ENCODE measurements at places on chromosomes 1 and 21. TPM values are rescaled to one million over a fixed set of nuclear protein-coding genes. Genes with fewer than 3 reads are reported as not detected.

DNA sequence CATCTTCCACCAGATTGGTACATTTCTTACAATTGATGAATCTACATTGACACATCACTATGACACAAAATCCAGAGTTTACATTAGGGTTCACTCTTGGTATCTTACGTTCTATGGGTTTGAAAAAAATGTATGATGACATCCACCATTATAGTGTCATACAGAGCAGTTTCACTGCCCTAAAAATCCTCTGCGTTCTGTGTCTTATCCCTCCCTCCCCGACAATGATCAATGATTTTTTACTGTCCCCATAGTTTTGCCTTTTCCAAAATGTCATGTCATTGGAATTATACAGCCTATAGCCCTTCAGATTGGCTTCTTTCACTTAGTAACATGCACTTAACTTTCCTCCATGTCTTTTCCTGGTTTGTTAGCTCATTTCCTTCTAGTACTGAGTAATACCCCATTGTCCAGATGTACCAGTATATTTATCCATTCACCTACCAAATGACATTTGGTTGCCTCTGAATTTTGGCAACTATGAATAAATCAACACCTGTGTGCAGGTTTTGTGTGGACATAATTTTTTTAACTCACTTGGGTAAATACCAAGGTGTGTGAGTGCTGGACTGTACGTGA is 80.9 kb upstream of the CDC42BPA start:
- H3K4me3 ChIP-seq: no peak overlapping the region
- no peak for DNase-seq
- no peaks in the 10 kb centered on the region for H3K36me3 ChIP-seq
- H3K4me1 ChIP-seq: no peaks in the 10 kb centered on the region
- H3K27me3 ChIP-seq: no peaks in the 10 kb centered on the region
- no peak overlapping the region for H3K27ac ChIP-seq

GRCh38 chr1:111515291-111516004 is 12.0 kb upstream of the ADORA3 start:
- no peak for DNase-seq
- peaks cover 3% of the 10 kb centered on the region for H3K4me1 ChIP-seq
- H3K36me3 ChIP-seq: no peaks in the 10 kb centered on the region

GRCh38 chr1:9626201-9626608 is 25.3 kb upstream of the PIK3CD start:
- H3K4me3 ChIP-seq: no peak overlapping the region
- H3K27ac ChIP-seq: no peak overlapping the region
- no peaks in the 10 kb centered on the region for H3K36me3 ChIP-seq
- no peaks in the 10 kb centered on the region for H3K27me3 ChIP-seq

DNA sequence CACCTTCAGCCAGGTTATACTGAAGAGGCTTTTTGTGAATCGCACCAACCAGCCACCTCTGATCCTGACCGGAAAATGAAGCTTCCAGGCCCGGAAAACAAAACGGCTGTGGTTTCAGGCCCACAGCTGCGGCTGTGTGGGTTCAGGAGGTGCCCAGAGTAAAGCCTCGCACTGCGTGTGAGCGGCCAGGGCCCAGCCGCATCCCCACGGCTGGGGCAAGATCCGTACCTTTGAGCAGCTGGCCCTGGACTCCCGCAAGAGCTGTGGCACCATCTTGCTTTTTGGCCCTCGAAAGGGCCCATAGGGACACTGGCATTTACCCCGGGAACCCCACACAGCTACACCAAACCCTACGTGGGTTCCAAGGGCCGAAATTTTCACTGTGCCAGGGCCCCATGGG is 63.0 kb downstream of the GLUL start:
- H3K36me3 ChIP-seq: no peaks in the 10 kb centered on the region
- H3K27ac ChIP-seq: no peak overlapping the region
- no peaks in the 10 kb centered on the region for H3K27me3 ChIP-seq
- no peak overlapping the region for H3K4me3 ChIP-seq
- no peak for DNase-seq

DNA sequence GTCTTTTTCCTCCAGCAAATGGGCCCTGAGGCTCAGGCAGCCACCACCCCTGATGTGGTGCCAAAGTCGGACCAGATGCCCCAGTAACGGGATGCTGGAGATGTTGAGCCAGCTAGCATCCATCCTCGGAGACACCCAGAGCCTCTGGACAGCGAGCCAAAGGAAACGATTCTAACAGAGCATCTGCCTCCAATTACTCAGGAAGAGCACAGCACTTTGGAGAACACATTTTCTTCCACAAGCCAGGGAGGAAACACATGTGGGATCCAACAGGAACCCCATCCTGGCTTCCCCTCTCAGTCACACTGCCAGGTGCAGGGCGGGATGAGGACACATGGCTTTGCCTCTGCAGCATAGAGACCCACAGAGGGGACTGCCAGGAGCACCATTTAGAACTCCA is 44.9 kb downstream of the C1orf198 start:
- H3K27ac ChIP-seq: no peak overlapping the region
- no peaks in the 10 kb centered on the region for H3K4me1 ChIP-seq

DNA sequence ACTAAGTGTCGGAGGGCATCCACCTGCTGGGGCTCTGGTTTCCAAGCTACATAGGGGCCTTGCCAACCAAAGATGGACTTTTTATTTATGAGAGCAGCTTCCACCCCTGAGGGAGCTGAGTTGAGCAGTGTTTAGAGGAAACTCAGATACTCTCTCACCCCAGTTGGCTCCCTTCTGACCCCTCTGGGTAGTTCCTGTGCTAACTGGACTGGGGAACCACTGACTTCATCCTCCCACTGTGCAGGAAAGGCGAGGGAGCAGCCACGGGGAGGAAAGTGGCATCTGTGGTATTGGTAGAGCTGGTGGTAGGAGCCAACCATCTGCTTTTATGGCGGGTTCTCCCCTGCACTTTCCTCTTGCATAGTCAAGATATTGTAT is 70.4 kb downstream of the MPZL1 start:
- H3K27me3 ChIP-seq: no peaks in the 10 kb centered on the region
- no peak overlapping the region for H3K4me3 ChIP-seq
- H3K36me3 ChIP-seq: peaks cover 30% of the 10 kb centered on the region
- no peak overlapping the region for H3K27ac ChIP-seq
- no peak for DNase-seq
- H3K4me1 ChIP-seq: peaks cover 6% of the 10 kb centered on the region

GRCh38 chr21:28791595-28792282 is 200.9 kb downstream of the LTN1 start:
- no peaks in the 10 kb centered on the region for H3K4me1 ChIP-seq
- DNase-seq: no peak
- no peaks in the 10 kb centered on the region for H3K27me3 ChIP-seq

DNA sequence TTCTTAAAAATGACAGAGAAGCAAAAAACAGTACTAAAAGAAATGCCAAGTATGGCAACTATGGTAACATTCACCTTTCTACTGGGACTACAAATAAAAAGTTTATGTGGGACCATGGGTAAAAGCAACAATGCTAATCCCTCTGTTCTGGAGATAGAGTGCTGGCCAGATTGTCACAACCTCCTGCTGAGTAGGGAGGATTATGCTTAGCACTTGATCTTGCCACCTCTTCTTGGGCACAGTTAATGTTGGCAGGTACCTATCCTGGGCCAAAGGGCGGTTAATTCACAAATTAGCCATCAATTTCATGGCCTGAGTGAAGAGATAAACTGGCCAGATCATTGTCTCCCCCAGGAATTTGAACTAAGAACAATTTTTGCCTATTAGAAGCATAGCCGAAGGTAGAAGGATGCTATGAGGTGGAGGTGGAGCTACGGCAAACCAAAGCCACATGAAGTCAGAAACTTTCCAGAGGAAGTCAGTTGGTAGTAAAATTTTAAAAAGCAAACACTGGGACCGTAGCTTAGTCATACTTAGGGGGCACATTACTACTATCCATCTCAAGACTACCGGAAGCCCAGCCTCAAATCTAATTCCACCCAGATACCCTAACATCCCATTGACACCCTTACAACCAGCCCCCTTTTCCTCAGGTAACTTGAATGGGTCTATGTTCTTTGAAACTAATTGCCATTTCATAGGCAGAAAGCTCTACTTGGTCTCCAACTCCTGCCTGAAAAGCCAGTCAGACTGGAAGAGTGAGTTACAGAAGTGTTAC is 2.7 kb downstream of the SCYL3 start:
- H3K4me3 ChIP-seq: no peak overlapping the region
- peaks cover 19% of the 10 kb centered on the region for H3K36me3 ChIP-seq
- DNase-seq: peak; percentile 65
- peaks cover 7% of the 10 kb centered on the region for H3K4me1 ChIP-seq
- no peaks in the 10 kb centered on the region for H3K27me3 ChIP-seq

DNA sequence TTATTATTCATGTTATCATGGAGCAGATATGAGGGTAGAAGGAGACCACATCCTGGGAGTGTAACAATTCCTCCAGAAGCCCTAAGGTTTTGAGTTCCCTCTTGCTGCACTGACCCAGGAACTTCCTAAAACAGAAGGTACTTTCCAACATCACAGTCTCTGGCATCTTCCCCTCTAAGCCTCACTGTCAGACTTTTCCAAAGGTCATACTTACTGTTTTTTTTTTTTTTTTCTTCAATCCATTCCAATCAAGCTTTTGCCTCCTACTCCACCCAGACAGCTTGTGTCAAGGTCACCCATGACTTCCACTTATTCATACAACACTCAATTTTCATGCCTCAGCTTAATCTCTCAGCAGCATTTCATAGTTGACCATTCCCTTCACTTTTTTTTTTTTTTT is 18.4 kb upstream of the UQCRHL start:
- DNase-seq: no peak
- H3K27ac ChIP-seq: no peak overlapping the region
- H3K4me1 ChIP-seq: no peaks in the 10 kb centered on the region
- no peaks in the 10 kb centered on the region for H3K27me3 ChIP-seq
- no peaks in the 10 kb centered on the region for H3K36me3 ChIP-seq
- H3K4me3 ChIP-seq: no peak overlapping the region

- no peak for DNase-seq
- H3K4me1 ChIP-seq: peaks cover 5% of the 10 kb centered on the region
- H3K27me3 ChIP-seq: peaks cover 26% of the 10 kb centered on the region
- H3K36me3 ChIP-seq: no peaks in the 10 kb centered on the region
- peak overlapping the region; percentile 16 for H3K4me3 ChIP-seq
- H3K27ac ChIP-seq: no peak overlapping the region
Measured at GRCh38 chr1:236397173-236397759, 3.2 kb downstream of the EDARADD start.

DNA sequence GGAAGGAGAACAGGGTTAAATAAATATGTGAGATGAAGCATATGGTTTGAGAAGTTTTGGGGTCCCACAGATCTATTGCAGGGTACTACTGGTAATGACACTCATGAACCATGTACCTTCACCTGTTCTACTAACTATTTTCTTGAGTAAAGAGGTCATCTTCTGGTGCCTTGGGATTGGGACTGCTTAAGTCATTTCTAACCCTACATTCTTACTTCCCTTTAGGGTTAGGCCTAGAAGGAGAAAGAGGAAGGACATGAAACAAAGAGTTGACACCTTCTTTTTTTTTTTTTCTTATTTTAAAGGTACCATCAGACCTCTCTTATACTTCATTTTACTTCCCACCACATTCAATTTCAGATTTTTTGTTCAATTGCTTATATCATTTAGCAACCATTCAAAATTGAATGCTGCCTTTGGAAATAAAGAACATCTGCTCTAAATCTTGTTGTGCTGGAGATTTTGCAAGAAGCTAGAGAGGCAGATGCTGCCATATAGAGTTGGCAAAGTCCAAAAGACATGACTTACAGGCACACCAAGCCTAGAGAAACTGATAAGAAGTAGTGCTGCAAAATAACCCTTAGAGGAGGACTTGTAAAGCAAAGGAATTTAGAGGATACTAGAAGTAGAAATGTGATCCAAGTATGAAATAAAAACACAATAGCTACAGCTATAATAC is 374.4 kb upstream of the ST6GALNAC5 start:
- peaks cover 4% of the 10 kb centered on the region for H3K4me1 ChIP-seq
- no peak overlapping the region for H3K27ac ChIP-seq
- H3K27me3 ChIP-seq: no peaks in the 10 kb centered on the region
- no peak overlapping the region for H3K4me3 ChIP-seq
- H3K36me3 ChIP-seq: no peaks in the 10 kb centered on the region
- no peak for DNase-seq

DNM3 gene
- 0.57 TPM for total RNA-seq

IFNLR1 gene
- total RNA-seq: 12.6 TPM

HSF2BP gene
- 2.3 TPM for total RNA-seq
